Activated CD8-positive, alpha-beta memory T cell treated with anti-CD3 and anti-CD28 coated beads for 48 hours (primary cell): ENCODE measurements at places on chromosomes 7 and 10.

DNA sequence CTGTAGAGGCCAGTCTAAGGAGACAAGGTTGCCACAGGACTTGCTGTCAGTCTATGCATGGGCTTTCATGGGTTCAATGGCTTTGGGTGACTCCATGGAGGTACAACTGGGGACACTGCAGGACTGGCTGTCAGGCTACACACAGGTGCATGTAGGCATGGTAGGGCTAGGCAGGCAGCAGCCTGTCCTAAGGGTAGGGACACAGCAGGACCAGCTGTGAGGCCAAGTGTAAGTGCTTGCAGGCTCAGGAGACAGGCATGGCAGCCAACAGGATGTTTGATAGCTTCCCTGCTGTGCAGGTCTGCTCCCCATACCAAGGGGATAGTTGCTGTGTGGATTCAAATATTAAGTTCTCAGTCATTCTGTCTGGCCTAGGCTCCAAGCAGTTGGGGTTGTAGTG, 181.0 kb upstream of the NPY start:
- DNase-seq = no peak

- no peak for DNase-seq
Observed at GRCh38 chr7:90347759-90348158, 1.2 kb downstream of the GTPBP10 start.

GRCh38 chr10:1596482-1597099, 140.7 kb downstream of the ADARB2 start:
- DNase-seq = no peak

GRCh38 chr7:27168265-27168947, 3.1 kb upstream of the HOXA9 start:
- DNase-seq = no peak

- DNase-seq = peak; percentile 18
Observed at GRCh38 chr7:131235489-131236317, 92.0 kb upstream of the MKLN1 start.

DNA sequence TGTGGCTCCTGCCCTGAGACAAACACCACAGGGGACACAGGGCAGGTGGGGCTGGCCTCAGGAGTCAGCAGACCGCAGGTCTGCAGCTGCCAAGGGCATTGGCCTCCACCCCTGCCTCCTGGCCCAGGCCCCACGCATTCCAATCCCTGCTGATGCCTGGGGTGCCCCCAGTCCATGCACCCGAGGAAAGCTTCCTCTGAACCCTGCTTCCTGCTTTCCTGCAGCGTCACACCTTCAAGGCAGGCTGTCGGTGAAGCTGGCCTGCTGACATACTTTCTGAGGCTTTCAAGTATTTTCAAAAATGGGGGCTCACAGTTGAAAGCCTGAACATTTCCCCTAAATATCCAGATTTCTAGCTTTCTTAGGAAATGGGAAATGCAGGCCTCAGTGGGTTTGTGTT, 22.5 kb upstream of the ANTXRL start:
- no peak for DNase-seq

DNA sequence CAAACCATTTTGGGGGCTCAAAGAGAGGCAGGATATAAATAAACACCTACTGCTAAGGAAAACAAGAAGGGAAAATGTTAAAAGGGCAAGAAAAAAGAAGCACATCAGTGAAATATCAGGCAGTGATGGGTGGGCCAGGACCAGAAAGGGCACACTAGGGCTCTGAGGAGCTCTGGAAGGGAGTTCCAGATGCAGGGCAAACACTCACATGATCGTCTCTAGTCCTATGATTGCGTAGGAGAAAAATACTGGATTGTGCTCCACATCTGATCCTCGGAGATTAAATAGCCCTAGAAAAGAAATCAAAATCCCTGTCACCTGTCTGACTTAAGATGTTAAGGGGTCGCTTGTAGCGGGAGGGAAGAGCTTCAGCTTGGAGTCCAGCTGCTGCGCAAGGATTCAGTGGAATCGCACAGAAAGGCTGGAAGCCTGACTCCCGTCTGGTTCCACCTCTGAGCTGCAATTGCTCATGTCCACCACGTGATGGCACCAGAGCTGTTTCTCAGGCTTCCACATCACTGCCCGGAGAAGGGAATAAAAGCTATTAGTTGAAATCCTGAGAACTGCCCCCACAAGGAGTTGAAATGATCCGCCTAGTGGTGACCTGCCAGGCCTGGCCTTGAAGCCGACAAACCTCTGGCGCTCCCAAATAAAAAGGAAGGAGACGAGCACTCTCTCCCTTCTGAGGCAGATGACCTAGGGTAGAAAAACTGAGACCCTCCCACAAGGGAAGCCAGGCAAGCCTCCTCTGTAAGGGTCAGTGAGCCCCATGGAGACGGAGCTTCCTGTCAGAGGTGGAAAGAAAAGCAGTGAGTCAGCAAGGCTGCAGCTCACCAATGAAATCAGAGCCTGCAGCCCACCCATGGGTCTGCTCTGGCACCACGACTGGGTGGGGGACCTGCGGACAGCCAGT, 39.2 kb downstream of the XPNPEP1 start:
- DNase-seq = peak; percentile 16

DNA sequence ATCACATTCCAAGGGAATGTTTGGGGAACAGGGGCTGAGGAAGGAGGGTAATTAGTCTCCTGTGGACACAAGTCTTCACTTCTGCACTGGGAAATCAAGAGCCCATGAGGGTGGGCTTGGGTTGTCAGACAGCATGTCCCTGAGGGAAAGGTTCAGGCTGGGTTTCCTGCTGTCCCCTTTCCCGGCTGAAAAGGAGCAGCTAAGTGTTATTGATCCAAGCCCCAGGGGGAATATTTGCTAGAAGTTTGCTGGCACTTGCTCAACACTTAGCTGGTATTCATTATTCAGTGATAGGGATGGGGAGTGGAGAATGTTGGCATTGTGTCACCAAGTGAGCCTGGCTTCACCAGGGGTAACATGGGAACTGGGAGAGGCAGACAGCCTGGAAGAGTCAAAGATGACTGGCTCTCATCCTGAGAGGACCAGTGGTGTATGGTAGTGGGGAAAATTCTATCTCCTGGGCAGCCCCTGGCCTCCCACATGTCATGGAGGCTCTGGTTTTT, 344.4 kb upstream of the PODXL start:
- no peak for DNase-seq

GRCh38 chr7:73343671-73344380, 15.9 kb downstream of the FKBP6 start:
- DNase-seq = no peak

GRCh38 chr7:143046426-143046851, 5.7 kb upstream of the OR6V1 start:
- DNase-seq = no peak
